ENCODE measurements at places on chromosomes 4 and X. TPM values are rescaled to one million over a fixed set of nuclear protein-coding genes. Genes with fewer than 3 reads are reported as not detected.

ABLIM2 gene
- total RNA-seq: 0.67 TPM

NKX3-2 gene
- not detected for total RNA-seq

TMEM187 gene
- total RNA-seq: 5.7 TPM

GAGE12D gene
- total RNA-seq: not detected

XAGE1A gene
- not detected for total RNA-seq

GABRG1 gene
- total RNA-seq: not detected

MMRN1 gene
- 0.29 TPM for total RNA-seq

HSFX1 gene
- 1.0 TPM for total RNA-seq

RTL9 gene
- total RNA-seq: not detected

KIF4A gene
- 0.50 TPM for total RNA-seq

USO1 gene
- 72.9 TPM for total RNA-seq

GASK1B gene
- 27.2 TPM for total RNA-seq

RPS3A gene
- total RNA-seq: 1,437 TPM

SHISA3 gene
- total RNA-seq: not detected

MTNR1A gene
- total RNA-seq: 0.67 TPM

LRIT3 gene
- total RNA-seq: 0.17 TPM

MAGEC2 gene
- total RNA-seq: not detected

ETDB gene
- not detected for total RNA-seq

SPARCL1 gene
- total RNA-seq: 1.2 TPM

APELA gene
- total RNA-seq: under 0.01 TPM

ADH1B gene
- total RNA-seq: under 0.01 TPM

AWAT2 gene
- total RNA-seq: not detected

NAA11 gene
- total RNA-seq: not detected

LDOC1 gene
- 49.7 TPM for total RNA-seq

TRIM60 gene
- total RNA-seq: not detected

FGFBP2 gene
- not detected for total RNA-seq

RHOXF2 gene
- total RNA-seq: not detected

NHSL2 gene
- total RNA-seq: not detected

SMARCA1 gene
- 32.4 TPM for total RNA-seq

GPC4 gene
- total RNA-seq: 7.2 TPM

MAGEA8 gene
- total RNA-seq: not detected

SHROOM2 gene
- total RNA-seq: 2.4 TPM

OTC gene
- not detected for total RNA-seq

PDE5A gene
- 4.3 TPM for total RNA-seq

GCNA gene
- total RNA-seq: 2.3 TPM

GAGE2A gene
- not detected for total RNA-seq

HTN3 gene
- not detected for total RNA-seq

ERCC6L gene
- total RNA-seq: 1.1 TPM

CLGN gene
- not detected for total RNA-seq

STATH gene
- not detected for total RNA-seq

RNF128 gene
- 25.3 TPM for total RNA-seq

SPATA18 gene
- total RNA-seq: 32.0 TPM

GABRQ gene
- not detected for total RNA-seq

SPINK2 gene
- not detected for total RNA-seq

ZDHHC15 gene
- 0.33 TPM for total RNA-seq

METAP1 gene
- 67.7 TPM for total RNA-seq

UFSP2 gene
- total RNA-seq: 24.7 TPM

PRDX4 gene
- 89.2 TPM for total RNA-seq

FRG2 gene
- not detected for total RNA-seq

TMEM184C gene
- 37.5 TPM for total RNA-seq

FREM3 gene
- not detected for total RNA-seq

DCAF4L1 gene
- 0.45 TPM for total RNA-seq

TCP11X2 gene
- total RNA-seq: not detected

LYAR gene
- 50.0 TPM for total RNA-seq

ZNF157 gene
- total RNA-seq: 0.17 TPM

ASB5 gene
- not detected for total RNA-seq

ADGRL3 gene
- total RNA-seq: not detected

Measured in mammary epithelial cell (primary cell).